Glomerular endothelial cell (primary cell): ENCODE measurements at places on chromosomes 16 and 17. TPM values are rescaled to one million over a fixed set of nuclear protein-coding genes. Genes with fewer than 3 reads are reported as not detected.

The CNGB1 gene
- not detected in 2 replicates for total RNA-seq

The OR1A1 gene
- total RNA-seq, result not detected in 2 replicates

DNA sequence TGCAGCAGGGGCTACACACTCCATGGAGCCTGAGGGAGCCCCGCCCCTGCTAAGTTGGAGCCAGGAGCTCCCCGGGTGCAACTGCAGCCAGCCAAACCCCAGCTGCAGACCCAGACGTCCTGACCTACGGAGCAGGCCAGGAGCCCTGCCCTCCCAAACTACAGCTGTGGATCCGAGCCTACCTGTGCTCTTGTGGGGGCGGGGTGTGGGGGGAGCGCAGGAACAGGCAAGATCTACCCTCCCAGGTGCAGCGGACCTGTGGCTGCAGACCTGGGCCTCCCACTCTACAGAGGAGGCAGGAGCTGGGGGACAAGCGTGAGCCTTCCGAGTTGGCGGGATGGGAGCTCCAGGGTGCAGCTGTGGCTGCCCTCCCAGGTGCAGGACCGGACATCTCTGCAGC lies 29.7 kb upstream of the MYLK3 start:
- DNase-seq, result no peak

GRCh38 chr17:76822184-76822778 lies 45.9 kb upstream of the MGAT5B start:
- no peak for DNase-seq

- DNase-seq, result no peak
Measured at GRCh38 chr16:46717692-46718091, 28.2 kb downstream of the ORC6 start.

DNA sequence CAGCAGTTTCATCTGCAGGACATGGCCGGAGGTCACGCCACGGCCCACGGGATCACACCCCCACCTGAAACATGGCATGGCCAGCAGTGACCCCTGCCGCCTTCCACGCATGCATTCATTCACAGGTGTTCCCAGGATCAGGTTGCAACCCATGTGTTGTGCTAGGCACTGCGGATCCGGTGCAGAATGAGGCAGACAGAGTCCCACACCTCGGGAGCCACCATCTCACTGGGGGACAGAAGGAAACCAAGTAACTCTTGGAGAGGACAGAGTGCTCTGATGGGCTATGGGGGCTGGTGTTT lies 4.3 kb upstream of the MSRB1 start:
- DNase-seq, result no peak

DNA sequence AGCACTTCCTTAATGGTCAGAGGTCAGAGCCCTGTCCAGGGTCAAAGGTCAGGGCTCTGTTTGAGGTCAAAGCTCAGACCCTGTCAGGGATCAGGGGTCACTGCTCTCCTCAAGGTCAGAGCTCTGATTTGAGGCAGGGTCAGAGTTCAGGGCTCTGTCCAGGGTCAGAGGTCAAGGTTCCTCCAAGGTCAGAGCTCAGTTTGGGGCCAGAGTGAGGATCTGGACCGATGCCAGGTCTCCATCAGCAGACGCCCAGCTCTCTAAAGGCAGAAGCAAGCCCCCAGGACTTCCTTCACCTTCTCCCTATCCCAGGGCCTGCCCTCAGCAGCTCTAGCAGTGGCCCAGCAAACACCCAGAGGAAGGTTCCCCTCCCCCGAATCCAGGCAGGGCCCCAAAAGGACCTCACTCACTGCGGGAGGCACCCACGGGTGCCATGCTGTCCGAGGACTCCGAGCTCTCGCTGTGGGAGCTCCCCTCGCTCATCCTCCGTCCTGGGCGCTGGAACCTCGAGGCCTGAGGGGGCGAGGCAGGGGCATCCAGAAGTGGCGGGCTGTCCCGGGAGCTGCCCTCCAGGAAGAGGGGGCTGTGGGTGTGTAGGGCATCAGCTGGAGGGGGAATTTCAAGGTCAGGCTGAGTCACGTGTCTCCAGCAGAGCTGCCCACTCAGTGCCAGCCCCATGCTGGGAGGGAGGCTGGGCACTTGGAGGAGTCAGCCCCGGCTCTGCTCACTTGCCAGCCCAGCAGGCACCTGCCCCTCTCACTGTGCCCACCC lies 26.7 kb downstream of the PIMREG start:
- DNase-seq, result no peak

- no peak for DNase-seq
Measured at GRCh38 chr16:83198977-83199376, 572.2 kb downstream of the CDH13 start.

DNA sequence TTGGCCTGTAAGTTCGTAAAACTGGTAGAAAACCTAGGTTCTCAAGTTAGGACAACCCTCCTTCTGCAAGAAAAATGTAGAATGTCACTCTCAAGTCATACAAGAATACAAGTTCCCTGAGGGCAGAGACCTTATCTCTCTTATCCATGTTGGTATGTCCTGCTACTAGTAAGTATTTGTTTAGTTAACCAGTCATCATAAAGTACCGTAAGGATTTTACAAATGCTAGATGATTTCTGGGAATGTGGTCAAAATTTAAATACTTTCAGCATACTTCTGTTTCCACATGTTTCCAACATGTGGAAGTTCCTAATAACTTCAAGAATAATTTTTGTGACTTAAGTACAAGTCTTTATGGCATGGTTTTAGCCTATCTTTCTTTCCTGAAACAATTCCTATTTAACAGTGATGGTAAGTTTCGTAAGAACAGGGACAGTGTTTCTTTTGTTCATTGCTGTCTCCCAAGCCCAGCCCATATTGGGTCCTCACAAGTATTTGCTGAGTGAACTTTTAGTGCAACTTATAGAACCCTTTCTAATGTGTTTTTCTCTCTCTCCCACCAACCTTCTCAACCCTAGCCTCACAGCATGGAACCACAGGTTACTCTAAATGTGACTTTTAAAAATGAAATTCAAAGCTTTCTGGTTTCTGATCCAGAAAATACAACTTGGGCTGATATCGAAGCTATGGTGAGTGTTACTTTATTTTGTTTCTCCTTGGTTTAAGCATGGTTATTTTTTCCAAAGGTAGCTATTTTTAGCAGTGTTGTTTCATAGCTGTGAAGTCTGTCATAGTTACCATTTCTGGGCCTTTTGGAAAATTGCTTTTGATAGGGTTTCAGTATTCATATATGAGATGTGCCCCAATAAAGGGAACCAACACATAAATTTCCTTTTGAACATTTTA lies 4.5 kb downstream of the NBR1 start:
- no peak for DNase-seq

The CSH2 gene
- total RNA-seq, result not detected in 2 replicates

DNA sequence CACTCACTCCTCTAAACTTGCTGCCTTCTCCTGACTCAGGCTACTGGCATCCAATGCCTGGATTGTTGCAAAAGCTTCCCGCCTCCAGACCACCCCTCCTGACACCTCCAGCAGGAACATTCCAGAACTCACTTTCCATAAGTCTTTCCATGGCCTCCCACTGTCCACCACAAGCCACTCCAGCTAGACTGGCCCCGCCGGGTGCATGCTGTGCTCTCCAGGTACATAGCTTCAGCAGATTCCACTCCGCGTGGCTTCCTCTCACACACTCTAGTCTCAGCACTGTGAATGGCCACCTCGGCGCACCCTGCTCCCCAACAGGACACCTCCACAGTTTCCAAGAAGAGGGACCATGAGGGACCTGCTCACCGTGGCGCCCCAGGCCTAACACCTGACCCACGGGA lies 25.9 kb upstream of the FAAP100 start:
- DNase-seq, result no peak

The ABAT gene
- 2.4 and 4.4 TPM in 2 replicates for total RNA-seq

The SLC16A13 gene
- 6.6 and 7.9 TPM in 2 replicates for total RNA-seq

The MYL4 gene
- total RNA-seq, result 1.1 and 1.8 TPM in 2 replicates

GRCh38 chr16:65021852-65022595 lies 99.8 kb downstream of the CDH11 start:
- no peak for DNase-seq

- no peak for DNase-seq
Measured at GRCh38 chr17:59601130-59601529, 18.6 kb upstream of the CLTC start.
